ENCODE measurements at places on chromosomes 7 and 10.

- DNase-seq: no peak
Observed at GRCh38 chr10:48700071-48700470, 15.4 kb downstream of the WDFY4 start.

DNA sequence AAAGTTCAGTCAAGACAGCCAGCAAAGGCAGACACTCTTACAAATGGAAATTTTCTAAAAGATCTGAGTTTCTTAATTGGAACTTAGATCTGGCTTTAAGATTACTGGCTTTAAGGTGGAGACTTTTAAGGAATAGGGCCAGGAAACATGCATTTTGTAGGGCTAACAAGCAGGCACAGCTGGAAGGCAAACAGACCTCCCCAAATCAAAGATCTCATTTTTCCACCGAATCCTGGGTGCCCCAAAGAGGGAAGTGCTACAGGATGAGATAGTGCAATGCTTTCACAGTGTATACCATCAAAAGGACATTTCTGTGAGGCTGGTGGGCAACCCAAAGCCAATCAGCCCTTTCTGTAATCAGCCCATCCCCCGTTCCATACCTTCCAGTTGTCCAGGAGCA is 27.4 kb downstream of the MRPL32 start:
- no peak for DNase-seq

DNA sequence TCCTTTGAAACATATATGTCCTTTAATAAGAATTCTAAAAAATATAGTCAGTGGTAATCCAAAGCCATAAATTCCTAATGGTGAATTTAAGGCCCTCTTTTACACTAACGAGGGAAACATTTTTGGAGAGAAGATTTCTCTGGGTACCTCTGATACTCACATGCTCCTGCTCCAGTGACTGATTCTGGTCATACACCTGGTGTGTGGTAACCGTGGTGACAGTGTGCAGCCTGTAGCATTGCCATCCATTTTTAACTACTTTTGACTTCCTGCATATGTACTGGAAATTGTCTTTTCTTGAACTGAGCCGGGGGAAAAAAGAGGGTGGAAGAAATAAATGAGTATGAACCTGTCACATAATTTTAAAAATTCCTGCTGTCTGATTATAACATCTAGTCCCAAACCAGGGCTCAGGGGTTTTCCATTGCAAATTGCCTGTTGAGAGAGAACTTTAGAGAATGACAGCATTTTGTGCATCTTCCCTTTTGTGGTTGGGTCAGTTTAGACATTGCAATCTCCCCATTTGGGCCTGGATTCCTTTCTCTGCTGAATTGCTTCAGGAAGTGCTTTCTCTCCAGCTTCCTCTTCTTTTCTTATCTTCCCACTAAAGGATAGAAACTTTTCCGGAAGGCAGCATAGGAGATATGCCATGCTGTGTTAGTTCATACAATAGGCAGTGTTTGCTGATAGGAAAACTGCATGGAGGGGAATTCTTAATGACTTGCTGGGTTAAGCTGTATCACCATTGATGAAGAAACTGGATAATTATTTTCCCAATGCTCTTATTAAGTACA is 125.5 kb downstream of the GRM3 start:
- no peak for DNase-seq

DNA sequence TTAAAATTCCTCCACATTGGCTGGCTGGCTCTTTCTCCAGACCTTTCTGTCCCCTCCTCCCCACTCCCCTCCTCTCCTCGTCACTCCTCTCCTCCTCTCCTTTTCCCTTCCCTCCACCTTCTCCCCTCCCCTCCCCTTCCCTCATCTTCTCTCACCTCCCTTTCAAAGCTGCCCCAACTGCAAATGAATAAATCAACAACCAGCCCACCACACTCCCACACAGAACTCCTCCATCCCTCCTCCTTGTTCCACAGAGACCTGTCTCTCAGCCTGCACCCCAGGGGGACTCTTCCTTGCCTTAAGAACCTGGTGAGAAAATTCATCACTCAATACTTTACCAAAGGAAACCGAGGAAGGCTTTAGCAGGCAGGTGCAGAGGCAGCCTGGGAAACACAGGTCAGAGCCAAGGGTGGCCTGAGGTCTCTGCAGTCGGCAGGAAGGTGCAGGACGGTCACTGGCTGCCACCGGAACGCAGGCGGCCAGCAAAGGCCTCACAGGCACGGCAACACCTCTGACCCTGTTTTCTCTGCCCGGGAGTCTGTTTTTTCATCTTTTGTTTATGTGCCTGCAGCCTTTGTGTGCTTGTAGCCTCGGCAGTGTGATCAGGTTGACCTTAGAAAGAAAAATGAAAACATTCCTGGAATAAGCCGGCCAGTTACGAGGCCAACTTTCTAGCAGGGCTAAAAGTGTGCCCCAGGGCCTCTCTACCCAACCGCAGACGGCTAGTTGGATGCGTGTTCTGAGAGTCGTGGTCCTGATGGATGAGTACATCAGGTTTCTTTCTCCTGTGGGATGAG is 207.6 kb upstream of the KLF6 start:
- no peak for DNase-seq

GRCh38 chr7:120725376-120726039 is 132.4 kb downstream of the TSPAN12 start:
- DNase-seq: no peak

GRCh38 chr7:7639421-7639820 is 1.1 kb upstream of the UMAD1 start:
- no peak for DNase-seq

- no peak for DNase-seq
Observed at GRCh38 chr10:58951746-58952145, 224.7 kb upstream of the PHYHIPL start.

GRCh38 chr7:80386686-80387085 is 125.2 kb downstream of the GNAT3 start:
- no peak for DNase-seq

GRCh38 chr10:119272736-119273135 is 65.4 kb downstream of the GRK5 start:
- DNase-seq: no peak

- DNase-seq: no peak
Observed at GRCh38 chr10:93463723-93464476, 18.2 kb downstream of the MYOF start.

GRCh38 chr7:31333291-31333690 is 7.2 kb downstream of the NEUROD6 start:
- DNase-seq: no peak

DNA sequence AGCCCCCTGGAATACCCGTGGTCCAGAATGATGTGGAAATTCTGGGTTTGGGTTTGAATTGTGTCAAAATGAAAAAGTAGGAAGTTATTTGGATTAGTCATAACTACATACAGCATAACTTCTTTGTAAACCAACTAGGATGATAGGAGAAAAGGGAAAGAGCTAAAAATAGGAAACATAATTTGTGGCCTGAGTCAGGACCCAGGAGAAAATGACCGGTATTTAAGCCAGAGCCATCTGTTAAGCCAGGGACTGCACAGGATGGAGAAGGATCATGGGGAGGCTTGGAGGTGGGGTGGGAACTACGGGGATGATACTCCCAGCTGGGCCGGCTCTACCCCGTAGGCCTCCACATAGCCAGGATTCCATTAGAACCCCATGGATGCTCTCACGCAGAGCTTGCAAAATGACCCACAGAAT is 98.6 kb downstream of the MYOF start:
- no peak for DNase-seq

DNA sequence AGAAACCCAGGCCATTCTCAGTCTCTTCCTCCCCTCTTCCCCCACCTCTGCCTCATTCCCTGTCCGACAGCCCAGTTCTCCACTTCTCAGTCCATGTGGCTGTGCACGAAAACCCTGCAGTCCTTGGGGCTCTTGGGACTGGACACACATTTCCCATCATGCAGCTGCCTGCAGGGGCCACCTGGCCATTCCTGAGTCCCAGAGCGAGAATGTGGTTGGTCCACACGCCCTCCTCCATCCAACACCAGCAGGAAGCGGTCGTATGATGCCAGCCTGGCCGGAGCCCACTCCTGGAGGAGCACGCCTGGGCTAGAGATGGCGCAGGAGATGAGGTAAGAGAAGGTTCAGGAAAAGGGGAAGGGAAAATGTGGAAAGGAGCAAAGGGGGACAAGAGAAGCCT is 222.5 kb downstream of the USP6NL start:
- DNase-seq: no peak

- DNase-seq: no peak
Observed at GRCh38 chr7:2132243-2132642, 100.5 kb downstream of the MAD1L1 start.

- no peak for DNase-seq
Observed at GRCh38 chr10:100970076-100970913, 991 bp downstream of the SEMA4G start.

- no peak for DNase-seq
Observed at GRCh38 chr10:16919121-16919982, 102.1 kb upstream of the RSU1 start.

- DNase-seq: no peak
Observed at GRCh38 chr7:47343061-47343455, 238.9 kb downstream of the TNS3 start.

DNA sequence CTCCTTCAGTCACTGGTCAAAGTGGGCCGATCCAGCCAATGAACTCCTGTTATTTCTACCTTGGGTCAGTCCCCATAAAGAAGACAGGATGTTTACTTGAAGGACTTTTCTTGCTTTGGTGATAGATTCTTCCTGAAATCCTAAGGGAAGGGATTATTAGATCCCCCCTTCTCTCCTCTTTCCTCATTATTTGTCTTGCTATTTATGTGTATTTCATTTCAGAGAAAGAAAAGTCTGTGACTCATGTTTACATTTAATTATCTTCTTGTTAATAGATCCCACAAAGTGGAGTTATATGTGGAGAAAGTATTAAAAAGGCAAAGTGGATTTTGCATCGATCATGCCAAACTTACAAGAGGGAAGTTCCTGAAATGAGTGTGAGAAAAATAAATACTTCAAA is 341.5 kb downstream of the PHTF2 start:
- DNase-seq: no peak

- DNase-seq: no peak
Observed at GRCh38 chr10:26251925-26252324, 35.4 kb downstream of the GAD2 start.

GRCh38 chr10:123517426-123517825 is 148.7 kb upstream of the GPR26 start:
- no peak for DNase-seq

GRCh38 chr10:91034494-91035159 is 113.7 kb upstream of the ANKRD1 start:
- DNase-seq: no peak

DNA sequence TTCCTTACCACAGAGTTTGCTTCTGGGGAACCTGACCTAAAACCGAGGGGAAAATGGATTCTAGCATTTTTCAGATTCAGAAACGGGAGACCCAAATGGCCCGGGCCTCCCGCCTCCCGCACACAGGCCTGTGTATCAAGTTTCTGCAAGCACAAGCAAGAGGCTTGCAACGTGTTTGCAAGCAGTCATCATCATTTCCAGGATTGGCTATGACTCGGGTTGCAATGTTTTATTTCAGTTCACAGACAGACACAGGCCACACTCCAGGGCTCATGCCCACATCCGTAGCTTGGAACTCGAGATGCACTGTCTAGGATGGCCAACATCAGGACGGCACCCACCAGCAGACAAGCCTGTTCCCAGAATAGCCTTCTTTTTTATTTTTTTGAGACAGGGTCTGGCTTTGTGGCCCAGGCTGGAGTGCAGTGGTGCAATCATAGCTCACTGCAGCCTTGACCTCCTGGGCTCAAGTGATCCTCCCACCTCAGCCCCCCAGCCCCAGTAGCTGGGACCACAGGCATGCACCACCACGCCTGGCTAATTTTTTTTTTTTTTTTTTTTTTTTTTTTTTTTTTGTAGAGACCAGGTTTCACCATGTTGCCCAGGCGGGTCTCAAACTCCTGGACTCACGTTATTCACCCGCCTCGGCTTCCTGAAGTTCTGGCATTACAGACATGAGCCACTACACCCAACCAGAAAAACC is 68.1 kb upstream of the FOXK1 start:
- DNase-seq: no peak

DNA sequence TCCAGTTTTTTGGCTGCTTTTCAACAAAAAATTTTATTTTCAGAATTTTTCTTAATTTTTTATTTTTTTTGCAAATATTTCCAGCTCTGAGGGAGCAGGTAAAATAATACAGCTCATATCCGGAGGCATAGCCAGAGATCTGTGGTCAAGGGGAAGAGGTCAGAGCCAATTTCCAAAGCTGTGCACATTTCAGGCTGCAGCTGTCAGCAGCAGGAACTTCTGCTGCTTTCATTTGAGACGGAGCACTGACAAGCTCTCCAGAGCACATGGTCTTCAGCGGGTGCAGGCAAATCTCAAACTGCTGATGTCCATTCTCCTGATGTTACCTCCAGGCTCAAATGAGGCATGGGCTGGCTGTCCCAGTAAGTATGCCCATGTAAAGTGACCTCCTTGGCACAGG is 31.1 kb downstream of the SLC26A4 start:
- DNase-seq: no peak

- no peak for DNase-seq
Observed at GRCh38 chr10:113506476-113506875, 46.4 kb upstream of the HABP2 start.

DNA sequence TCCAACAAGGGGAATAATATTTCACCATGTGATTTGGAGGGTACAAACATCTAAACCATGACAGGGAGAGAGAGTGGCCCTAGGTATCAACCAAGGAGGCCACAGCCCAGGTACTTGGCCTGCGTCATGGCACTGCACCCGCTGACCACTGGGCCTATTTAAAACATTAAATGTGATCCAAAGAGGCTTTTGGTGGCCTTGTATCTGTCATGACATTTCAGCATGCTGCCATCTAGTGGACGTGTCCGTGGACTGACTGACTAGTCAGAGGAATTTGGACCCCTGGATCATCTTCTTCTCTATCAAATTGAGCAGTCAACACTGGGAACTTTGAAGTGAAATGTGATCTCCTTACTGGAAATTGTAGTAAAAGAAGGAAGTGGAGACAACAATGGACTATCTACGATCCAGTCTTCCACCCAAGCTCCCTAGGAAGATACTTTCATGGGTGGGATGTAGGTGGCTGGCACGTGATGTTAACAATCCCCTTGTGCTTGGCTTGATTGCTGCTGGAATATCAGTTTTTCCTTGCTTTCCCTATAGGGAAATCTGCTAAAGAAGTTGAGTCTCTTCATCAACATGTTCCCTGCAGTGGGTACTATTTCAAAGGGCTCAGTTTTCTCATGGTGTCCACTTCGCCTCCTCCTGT is 24.6 kb upstream of the ITGA8 start:
- no peak for DNase-seq

DNA sequence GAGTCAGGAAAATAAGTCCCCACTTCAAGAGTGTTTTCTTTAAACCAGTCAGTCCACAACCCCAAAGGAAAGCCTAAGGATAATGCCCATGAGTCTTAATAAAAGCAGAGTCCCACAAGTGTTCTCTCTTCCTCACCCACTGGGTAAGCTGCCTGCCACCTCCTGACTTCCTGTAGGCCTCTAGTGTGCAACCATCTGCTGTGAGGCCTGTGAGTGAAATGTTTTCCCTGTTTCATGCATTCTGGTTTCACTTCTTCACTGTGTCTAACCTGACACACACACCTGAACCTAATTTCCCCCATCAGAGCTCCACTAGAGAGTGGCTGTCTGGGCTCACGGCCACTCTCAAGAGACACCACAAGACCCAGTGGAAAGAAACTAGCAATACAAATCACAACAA is 38.9 kb upstream of the GDF10 start:
- DNase-seq: no peak
